NCI-H1694 (cell line): ENCODE measurements at places on chromosomes 6 and 20.

DNA sequence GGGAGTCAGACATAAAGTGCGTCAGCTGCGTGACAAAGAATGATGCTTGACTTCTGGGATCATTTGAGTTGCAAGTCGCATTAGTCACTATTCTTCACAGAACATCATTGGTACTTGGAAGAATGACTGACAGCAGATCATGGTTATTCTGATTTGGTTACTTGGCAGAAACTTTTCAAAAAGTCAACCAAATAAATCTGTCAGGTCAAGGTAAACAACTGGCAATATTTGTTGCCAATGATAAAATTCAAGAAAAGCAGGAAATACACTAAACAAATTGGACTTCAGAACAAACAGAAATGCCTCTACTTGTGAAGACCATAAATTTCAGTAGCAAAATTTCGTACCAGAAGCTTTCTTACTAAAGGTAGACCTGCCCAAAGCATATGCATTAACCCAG is 221.6 kb downstream of the TFAP2A start:
- no peak for DNase-seq

DNA sequence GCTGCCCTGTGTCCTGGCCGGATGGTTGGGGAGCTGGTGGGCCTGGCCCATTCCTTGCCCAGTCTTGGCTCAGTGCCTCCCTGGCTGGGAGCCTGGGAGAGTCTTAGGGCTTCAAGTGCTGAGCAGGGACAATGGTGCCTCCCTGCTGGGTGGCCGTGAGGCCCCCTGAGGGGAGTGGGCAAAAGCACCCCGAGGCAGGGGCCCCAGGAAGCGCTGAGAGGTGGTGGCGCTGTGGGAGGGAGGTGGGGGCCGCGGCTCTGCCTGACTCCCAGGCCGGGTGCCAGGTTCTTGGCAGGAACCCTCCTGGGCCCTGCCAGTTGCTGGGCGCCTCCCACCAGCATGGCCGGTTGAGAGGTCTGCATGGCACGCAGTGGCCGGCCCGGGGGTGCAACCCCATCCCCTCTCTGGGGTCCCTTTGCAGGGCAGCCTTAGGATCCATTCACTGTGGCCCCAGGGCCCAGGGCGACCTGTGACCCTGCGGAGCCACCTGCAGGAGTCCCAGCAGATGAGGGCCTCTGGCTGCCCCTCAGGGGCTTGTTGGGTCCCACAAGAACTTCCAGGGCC is 9.2 kb upstream of the RPS21 start:
- no peak for DNase-seq

DNA sequence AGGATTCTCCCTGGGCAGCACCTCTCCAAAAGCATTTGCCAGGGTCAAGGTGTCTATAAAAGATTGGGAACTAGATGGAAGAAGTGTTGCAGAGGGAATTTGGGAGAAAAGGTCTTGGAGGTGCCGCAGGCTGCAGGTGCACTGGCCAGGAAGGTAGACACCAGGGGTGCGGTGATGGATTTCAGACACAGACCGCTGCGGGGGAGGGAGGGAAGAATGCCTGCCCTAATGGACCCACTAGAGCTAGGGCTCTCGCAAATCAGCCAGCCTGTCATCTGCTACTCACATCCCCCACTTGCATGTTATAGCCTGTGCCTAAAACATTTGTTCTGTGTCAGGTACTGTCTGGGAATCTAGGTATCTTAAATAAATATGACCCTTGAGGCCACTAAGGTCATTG is 193.6 kb upstream of the SLC24A3 start:
- DNase-seq: no peak

DNA sequence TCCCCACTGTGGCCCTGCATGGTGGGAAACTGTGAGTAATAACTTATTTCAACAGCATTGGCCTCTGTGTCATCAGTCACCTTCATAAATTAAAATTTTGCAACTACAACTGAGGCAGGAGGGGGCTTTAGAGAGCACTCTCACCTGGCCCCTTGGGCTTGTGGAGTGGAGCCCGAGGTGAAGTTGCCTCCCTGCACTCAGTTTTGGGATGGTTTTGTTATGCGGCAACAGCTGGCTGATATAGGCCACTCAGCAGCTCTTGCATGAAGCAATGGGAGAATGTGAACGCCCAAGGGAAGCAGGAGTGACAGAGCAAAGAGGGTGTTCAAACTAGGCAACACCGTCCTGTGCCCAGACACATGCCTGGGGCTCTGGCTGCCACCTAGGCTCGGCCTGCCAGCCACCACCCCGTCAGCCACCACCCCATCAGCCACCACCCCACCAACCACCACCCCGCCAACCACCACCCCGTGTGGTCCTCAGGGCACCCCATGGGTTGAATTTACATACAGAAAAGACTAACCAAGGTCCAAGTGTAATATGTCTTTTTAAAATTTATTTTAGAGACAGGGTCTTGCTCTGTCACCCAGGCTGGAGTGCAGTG is 4.3 kb upstream of the GFRA4 start:
- DNase-seq: no peak

- DNase-seq: no peak
Measured at GRCh38 chr6:157432231-157432891, 51.4 kb downstream of the ZDHHC14 start.

- no peak for DNase-seq
Measured at GRCh38 chr6:43221046-43221972, 8.0 kb downstream of the DNPH1 start.

GRCh38 chr6:119128252-119128912 is 49.9 kb upstream of the FAM184A start:
- no peak for DNase-seq
